Endothelial cell of umbilical vein (primary cell): ENCODE measurements at places on chromosomes 5 and 9. TPM values are rescaled to one million over a fixed set of nuclear protein-coding genes. Genes with fewer than 3 reads are reported as not detected.

The GIN1 gene
- 4.4 and 6.7 TPM in 2 replicates for total RNA-seq

The FAM151B gene
- total RNA-seq = 2.0 and 2.6 TPM in 2 replicates

The HMCN2 gene
- total RNA-seq = 0.18 and 0.24 TPM in 2 replicates

The C9orf153 gene
- 0.66 TPM in 1 of 2 replicates, not detected in the other for total RNA-seq

The C8G gene
- 1.4 and 1.9 TPM in 2 replicates for total RNA-seq

The OR13C9 gene
- total RNA-seq = not detected in 2 replicates
